ENCODE measurements at places on chromosomes 4 and X.

DNA sequence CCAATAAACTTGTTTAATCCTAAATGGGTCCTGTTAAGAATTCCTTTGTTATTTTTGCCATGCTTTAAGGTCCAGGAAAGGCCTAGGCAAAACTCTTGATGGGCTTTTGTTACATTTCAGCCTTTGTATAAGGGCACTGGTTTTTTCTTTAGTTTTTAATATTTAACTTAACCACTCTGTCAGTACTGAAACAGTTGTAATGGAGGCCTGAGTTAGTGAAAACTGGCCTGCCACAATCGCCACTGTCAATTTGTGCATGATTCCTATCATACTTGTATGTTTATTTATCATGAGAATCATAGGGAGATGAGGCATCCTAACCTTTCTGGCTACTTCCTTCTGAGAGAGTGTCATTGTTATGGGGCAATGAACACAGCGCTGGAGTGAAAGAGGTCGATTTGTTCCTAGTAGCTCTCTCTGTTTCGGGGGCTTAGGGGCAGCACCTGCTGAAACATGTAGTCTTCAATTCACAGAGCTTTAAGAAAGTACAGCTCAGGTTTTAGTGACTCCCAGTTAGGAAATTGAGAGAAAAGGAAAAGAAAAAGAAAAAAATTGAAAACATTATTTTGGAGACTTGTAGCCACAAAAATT lies 393.8 kb upstream of the FSTL5 start:
- DNase-seq: no peak

- DNase-seq: no peak
Observed at GRCh38 chr4:179128299-179128698, 1686.1 kb upstream of the AGA start.

DNA sequence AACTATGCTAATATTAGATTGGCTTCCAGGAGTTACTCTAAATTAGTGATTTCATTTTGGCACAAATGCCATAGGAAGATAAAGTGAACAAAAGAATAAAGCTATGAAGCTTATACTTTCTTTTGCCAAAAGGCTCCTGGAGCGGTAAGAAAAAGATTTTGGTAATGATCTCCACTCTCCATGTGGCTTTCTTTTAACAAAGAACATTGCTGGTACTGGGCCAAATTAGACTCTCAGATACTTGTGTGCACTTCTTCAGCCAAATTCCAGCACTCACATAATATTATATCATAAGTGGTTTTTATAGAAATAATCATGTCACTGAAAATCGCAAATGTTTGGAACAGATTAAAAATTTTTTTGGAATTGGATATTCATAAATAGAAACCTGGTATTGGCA lies 142.4 kb upstream of the FGF13 start:
- DNase-seq: no peak

DNA sequence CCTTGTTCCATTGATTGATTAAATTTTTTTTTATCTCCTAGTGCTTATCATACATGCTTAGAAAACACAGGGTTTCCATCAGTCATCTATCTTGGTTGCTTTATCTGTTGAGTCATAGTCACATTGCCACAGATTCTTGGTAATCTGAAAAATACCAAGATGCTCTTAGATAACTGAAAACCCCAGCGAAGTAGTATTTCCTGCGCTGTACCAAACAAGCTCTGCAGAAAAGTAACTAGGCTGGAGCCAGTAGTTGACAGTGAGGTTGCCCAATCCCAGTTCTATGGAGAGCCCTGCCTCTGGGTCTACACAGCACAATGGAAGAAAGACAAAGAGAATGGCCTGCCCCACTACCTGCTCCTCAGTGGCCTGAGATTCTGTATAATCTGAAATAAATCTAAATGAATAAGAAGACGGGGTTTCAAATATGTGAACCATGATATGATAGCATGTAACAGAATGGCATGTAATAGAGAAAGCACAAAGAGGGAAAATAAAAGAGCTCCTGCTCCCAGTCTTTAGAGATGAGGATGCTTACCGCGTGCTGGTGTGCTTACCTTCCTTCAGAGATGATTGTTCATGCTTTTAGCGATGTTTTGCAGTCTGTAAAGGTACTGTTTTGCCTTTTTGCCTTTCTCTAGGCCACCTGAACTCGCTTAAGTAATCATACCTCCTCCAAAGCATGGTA lies 55.3 kb upstream of the RAPGEF2 start:
- no peak for DNase-seq

DNA sequence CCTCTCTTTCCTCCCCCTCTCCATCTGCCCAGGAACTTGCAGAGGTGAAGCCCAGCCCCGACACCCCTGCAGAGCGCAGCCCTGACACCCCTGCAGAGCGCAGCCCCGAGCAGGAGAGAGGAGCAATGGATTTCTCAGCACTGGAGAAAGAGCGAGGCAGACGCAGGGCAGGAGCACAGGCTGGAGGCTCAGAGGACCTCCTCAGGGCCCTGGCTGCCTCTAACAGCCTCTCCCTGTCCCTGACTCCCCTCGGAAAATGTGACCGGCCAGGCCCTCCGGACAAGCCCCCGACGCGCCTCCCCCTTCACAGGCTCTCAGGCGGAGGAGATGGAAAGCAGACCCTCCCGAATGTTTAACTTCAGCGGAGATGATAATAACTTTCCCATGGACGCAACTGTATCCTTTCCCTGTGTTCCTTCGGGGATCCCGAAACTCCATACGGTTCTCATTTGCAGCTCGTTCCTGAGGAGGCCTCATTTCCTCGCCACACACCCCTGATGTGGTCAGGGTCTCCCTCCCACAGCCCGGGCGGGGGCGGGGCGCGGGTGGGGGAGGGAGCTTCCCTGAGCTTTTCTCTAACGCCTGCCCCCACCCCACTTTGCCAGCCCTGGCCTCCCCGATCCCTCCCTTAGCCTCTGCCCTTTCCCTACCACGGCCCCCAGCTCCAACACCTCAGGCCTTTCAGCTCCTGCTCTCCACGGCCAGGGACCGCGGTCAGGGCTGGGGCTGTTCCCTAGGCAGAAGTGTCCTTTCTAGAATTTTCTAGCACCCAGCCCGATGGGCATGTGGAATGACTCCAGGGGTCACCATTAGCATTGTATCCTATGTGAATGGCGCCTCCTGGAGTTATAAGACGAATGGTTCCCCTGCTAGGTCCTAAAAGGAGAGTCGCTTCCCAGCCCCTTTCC lies 201.1 kb upstream of the BCOR start:
- DNase-seq: peak; percentile 27

DNA sequence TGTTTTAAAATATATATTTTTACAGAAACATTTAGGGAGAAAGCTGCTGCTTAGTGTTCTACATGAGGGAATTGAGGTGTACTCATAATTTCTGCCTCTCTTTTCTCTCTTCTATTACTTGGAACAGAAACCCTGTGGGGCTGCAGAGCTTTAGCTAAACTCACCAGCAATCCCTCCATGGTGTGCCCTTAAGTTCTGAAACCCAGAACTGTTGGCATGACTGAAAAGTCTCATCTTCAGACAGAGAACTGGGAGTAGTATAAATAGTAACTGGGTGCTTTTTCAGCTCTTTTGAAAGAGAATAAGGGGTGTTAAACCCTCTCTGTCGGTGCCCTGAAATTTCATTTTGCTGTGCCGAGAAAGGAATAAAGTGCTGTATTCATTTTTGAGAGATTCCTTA lies 294.9 kb upstream of the BOD1L1 start:
- no peak for DNase-seq

GRCh38 chrX:18890724-18891547 lies 93.0 kb downstream of the PHKA2 start:
- no peak for DNase-seq

DNA sequence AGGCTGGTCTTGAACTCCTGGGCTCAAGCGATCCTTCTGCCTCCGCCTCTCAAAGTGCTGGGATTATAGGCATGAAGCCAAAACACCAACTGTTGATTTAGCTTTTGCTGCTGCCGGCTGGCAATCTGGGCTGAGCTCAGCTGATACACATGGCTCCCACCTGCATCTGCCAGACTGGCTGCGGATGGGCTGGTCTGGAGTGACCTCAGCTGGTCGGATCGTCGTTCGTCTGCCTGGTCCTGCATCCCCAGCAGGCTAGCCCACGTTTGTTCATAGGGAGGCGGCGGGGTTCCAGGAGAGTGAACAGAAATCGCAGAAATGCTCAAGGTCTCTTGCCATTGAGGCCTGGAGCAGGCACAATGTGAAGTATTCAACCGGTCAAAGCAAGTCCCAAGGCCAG lies 74.4 kb upstream of the DDX3X start:
- DNase-seq: peak; percentile 4

DNA sequence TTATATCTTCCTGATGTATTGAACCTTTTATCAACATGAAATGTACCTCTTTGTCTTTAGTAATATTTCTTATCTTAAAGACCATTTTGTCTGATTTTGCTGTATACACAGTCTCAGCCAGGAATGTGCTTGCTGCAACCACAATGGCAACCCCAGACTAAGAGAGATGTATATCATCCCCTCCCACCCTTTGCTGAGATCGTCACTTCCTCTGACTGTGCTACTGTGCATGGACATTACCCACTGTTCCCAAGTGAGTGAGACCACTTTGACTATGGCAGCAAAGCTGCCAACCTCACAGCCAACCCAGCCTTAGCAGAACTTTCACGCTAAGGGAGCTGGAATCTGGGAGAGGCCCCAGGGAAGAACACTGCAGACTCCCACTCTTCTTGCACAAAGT lies 46.0 kb downstream of the EIF2S3 start:
- DNase-seq: no peak

- no peak for DNase-seq
Observed at GRCh38 chr4:88857588-88857987, 160.0 kb upstream of the NAP1L5 start.

DNA sequence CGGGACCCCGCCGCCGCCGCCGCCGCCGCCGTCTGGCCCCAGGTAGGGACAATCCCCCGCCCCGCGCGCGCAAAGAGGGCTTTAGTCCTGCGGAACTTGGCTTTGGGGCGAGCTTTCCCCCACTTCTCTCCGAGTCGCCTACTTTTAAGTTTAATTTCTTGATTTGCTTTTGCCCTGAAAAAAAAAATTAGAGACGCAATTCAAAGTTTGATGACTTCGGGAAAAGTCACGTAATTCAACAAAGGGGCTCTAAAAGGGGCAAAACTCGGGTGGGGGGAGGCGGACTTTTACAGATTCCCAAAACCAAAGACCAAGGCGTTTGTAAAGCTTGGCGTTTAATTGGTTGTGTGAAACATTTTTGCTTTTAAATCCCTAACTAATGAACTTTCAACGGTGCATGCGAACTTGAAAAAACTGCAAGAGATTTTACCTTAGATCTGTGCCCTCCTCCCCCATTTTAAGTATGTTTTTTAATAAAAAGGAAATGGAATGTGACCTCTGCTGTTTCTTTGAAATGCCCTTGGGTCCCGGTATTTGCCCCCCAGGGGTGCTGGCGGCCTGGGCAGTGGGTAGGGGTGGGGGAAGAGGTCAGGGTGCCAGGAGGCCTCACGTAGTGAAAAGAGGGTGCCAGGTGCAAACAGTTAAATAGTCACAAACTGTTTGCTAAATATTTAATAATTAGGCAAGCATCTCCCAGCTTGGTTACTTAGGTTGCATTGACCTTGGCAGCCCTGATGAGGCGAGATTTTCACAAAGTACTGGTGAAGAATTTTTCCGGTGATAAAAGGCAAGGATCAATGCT lies 209.7 kb downstream of the NWD2 start:
- DNase-seq: no peak

- DNase-seq: no peak
Observed at GRCh38 chr4:174869339-174869738, 40.3 kb upstream of the GLRA3 start.

- no peak for DNase-seq
Observed at GRCh38 chrX:24448762-24449250, 16.3 kb upstream of the PDK3 start.

GRCh38 chr4:4328840-4329239 lies 38.8 kb downstream of the ZBTB49 start:
- DNase-seq: no peak

GRCh38 chr4:7060346-7061150 lies 7.3 kb downstream of the GRPEL1 start:
- DNase-seq: no peak

DNA sequence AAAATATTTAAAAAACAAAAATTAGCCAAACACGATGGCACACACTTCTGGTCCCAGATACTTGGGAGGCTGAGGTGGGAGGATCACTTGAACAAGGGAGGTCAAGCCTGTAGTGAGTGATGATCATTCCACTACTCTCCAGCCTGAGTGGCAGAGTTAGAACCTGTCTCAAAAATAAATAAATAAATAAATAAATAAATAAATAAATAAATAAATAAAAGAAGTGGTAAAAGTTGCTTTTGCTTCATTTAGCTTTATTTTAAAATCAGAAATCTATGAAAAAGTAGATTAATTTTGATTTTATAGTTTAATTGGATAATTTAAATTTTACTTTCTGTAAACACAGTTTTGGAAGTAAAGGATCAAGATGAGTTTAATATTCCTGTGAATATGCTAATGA lies 552.9 kb upstream of the PCDH10 start:
- no peak for DNase-seq

GRCh38 chr4:55445921-55446577 lies 50.3 kb downstream of the TMEM165 start:
- DNase-seq: no peak
